ENCODE measurements at places on chromosomes 1 and 21. TPM values are rescaled to one million over a fixed set of nuclear protein-coding genes. Genes with fewer than 3 reads are reported as not detected.

RAB42 gene
- total RNA-seq = 8.5 TPM

RGS8 gene
- not detected for total RNA-seq

FAM151A gene
- total RNA-seq = not detected

HIVEP3 gene
- total RNA-seq = 0.78 TPM

NUF2 gene
- 11.4 TPM for total RNA-seq

FCER1G gene
- 0.59 TPM for total RNA-seq
